ELR (cell line): ENCODE measurements at places on chromosomes 12 and 14.

GRCh38 chr12:70177631-70178030 is 65.6 kb upstream of the CNOT2 start:
- no peak for DNase-seq

DNA sequence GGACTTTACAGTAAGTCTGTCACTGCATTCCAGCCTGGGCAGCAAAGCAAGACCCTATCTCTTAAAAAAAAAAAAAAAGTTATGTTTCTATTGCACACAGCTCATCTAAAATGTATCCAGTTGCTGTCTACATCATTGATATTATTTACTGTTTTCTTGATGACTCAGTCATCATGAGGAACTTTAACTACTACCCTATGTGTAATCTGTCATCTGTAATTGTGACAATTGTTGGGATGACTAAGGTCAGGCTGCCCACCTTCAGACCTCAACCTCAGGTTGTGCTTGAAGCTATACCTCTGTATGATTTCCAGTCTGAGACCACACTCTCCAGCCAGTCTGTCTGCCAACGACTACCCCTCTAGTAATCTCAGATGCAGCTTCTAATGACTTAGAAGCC is 15.3 kb downstream of the PPP1R13B start:
- peak; percentile 38 for DNase-seq

DNA sequence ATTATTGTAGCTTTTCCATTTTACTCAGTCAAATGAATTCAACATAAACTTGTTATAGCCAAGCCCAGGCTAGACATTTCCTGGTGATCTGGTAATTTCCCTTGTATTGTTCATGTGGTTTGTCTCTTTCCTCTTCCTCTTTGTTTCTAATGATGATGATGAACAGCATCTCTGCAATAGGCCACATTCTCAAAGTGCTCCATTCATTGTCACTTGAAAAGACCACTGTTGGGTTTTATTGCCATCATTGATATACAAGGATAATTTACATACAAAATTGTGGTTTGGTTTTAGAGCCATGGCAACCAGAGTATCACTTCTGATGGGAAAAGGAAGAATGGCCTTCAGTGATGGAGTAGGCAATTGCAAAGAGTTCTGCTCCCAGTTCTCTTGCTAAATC is 379.3 kb downstream of the RGS6 start:
- DNase-seq, result no peak

DNA sequence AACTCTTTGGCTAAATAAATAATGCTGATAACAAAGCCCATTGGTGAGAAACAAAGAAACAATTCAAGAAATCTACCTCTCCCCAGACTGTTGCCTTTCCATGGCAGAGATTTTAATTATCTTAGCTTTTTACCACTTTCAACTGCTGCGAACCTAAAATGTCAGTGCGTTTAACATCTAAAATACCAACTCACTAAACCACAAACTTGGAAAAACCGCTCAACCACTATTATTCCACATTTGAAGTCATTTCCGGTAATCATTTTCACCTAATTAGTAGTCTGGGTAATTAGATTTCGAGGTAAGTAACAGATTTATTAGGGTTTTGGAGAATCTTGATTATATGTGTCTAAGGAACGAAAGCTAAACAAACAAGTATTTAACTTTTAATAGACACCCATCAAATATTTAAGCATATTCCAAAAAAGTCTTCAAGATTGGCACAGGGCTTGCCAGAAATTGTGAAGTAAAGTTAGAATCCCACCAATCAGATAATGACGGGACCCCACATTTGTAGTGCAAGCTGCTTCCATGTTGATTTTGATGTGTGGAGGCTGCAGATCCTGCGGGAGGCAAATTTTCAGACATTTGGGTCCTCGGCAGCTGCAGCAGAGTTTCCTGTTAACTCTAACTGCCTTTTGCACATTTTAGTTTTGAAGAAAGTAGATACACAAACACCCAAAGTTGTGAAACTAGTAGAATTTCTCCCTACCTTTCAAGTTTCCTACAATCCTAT is 4.1 kb downstream of the OTX2 start:
- DNase-seq, result no peak

DNA sequence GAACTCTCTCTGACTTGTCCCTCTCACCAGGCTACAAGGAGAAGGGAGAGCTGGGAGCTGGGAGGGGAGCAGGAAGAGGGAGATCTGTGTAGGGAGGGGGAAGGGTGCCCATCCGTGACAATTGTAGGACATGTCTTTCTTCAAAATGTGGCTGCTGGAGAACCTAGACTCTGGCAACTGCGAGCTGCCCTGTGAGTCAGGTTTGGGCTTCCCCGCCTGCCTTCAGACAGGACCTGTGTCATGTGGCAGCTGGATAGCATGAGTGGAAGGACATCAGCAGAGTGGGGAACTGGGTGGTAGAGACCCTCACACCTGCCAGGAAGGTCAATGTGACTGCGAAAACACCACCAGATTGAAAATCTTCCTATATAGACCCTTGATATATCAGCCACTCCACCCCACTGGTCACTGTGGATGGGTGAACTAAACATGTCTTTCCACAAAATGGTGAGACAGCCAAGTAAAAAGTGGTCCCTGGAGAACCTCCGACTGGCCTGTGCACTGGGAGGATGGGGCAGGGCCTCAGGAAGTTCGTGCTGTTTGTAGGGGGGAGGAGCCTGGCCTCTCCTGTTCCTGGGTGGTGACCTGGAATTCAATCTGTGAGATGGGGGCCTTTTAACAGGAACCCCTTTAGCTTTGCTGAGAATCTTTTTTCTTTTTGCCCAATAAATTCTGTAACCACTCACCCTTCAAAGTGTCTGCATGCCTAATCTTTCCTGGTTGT is 62.2 kb upstream of the CAPRIN2 start:
- DNase-seq, result no peak

DNA sequence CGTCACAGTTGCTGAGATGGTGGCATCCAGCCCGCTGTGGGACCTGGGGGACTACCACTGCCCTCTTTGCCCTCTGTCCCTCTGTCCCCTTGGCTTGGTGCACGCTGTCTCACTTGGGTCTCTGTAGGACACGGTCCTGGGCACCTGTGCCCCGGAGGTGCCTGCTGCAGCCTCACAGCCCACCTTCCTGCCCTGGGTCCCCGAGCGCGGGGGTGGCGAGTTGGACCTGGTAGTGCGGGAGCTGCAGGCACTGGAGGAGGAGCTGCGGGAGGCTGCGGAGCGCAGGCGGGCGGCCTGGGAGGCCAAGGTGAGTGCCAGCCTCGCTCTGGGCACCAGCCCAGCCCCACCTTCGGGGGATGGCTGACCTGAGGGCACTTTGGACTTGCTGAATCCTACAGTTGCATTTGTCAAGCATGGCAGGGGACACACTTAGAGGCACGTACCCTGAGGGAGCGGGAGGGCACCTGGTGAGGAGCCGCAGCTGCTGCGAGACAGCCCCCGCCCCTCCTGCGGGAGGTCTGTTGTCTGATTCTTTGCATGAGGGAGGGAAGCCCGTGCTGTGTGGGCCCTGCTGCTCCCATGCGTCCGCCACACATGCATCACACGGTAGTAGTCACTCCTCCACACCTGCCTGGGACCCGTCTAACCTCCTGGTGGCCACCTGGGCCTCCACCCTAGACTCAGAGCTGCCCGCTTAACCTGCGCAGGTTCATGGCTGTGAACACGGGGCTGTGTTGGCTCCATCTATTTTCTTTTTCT is 6.8 kb downstream of the TEDC1 start:
- DNase-seq, result no peak

DNA sequence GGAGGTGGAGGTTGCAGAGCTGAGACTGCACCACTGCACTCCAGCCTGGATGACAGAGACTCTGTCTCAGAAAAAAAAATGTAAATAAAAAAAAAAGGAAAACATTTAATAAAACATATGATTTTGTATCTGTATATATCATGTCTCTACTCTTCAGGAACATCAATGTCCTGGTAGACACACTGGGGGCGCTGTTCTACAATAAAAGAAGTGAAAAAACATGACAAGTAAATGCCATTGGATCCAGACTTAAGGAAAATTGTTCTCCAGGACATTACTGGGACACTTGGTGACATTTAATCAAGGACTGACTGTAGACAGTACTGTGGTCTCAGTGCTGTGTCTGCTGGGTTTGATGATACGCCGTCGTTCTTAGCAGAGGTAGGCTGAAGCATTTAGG is 15.5 kb upstream of the KLC1 start:
- no peak for DNase-seq

- DNase-seq, result peak; percentile 17
Observed at GRCh38 chr14:71267691-71268090, 360.4 kb downstream of the PCNX1 start.

DNA sequence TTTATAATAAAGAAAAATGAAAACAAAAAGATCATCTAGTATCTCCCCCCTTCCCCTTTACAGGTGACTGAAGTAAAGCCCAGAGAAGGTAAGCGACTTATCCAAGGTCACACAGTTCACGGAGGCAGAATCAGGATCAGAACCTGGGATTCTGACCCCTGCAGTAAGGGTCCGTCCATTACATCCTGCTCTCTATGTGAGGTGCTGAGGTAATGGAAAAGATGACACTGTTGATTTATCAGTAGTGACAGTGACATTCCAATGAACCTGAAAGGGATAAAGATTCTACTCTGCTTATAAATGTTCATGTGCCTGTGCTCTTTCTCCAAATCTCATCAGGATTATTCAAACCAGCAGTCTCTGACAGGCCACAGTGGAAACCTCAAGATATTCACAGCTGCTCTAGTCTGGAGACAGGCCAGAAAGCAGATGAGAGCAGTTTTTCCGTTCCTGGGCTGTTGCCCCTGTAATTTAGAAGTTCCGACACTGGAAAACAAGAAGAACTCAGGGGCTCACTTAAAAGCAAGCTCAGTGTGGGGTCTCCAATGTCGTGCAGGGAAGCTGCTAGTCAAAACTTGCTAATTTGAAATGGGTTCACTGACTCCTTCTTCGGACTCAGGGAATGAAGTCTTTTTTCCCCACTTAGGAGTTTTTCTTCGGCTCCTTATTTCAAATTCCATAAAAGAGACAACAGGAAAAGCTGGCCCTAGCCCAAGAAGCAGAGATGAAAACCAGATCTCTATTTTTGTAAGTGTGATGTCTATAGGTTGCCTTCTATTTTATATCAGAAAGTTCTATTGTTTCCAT is 131.8 kb upstream of the EEA1 start:
- DNase-seq, result no peak

- no peak for DNase-seq
Observed at GRCh38 chr12:130984183-130985058, 30.7 kb downstream of the ADGRD1 start.

GRCh38 chr14:71448431-71449315 is 483.6 kb upstream of the RGS6 start:
- no peak for DNase-seq

- no peak for DNase-seq
Observed at GRCh38 chr12:106747973-106748436, 26.5 kb upstream of the RIC8B start.

DNA sequence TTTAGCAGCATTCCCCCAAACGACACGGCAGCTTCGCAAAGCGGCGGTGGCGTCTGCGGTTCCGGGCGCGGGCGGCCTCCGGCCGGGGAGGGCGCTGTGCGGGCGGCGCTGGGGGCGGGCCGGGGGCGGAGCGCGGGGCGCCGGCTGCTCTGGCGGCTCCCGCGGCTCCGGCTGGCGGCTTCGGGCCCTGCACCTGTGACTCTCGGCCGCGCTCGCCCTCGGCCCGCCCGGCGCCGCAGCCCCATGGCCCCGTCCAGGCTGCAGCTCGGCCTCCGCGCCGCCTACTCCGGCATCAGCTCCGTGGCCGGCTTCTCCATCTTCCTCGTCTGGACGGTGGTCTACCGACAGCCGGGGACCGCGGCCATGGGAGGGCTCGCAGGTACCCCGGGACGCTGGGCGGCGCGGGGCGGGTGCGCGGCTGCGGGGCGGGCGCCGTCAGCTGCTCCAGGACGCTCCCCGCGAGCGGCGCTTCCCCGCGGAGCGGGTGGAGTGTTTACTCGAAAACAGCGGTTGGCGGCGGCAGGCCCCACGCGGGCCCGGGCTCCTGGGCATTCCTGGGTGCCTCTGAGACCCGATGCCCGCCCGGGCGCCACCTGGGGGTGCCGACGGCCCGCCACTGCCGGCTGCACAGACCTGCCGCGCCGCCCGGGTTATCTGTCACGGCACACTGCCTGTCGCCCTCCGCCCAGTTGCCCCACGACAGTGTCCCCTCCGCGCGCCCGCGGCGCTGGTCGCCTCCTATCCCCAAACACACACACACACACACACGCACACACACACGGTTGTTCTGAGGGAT is at the start of gene SLC48A1:
Gene SLC48A1, plus strand, starts transcription at position 177 of the 796 bp plus-strand sequence. Its CDS starts 67 bp downstream, at position 244.
- peak; percentile 77 for DNase-seq

GRCh38 chr12:4743046-4743445 is 22.8 kb downstream of the GALNT8 start:
- peak; percentile 2 for DNase-seq

DNA sequence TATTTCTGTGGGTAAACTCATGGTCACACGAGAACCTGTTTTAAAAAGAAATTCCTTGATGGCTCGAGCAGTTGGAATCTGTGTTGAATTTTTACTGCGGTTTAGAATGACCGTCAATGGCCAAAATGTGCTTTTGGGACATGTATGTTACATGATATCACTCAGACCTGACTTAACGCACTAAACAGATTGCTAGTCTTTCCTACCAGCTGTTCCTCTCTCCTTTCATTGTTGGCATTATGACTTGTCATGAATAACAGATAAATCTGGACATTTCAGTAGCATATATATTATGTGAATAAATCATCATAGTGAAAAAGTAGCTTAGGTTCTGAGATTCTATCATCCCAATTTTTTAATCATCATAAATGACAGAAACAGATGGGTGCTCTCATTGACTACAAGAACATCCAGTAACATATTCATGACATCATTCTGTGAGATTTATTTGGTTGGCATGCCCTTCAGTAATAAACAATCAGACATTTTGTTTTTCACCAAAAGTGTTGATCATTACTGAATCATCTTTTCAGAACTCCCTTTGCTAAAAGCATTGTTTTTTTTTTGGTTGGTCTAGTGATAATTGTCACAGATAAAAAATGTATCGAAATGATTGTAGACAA is 57.9 kb upstream of the NAV3 start:
- DNase-seq, result no peak
